ENCODE measurements at places on chromosomes 12 and 14. TPM values are rescaled to one million over a fixed set of nuclear protein-coding genes. Genes with fewer than 3 reads are reported as not detected.
A peak's percentile ranks its signal among the peaks of the same experiment; 100 is the strongest.

Gene PRH2
- 0.28 TPM for total RNA-seq

- H3K27me3 ChIP-seq, result no peaks in the 10 kb centered on the region
- no peak overlapping the region for H3K4me3 ChIP-seq
- no peak for DNase-seq
- no peaks in the 10 kb centered on the region for H3K36me3 ChIP-seq
- no peaks in the 10 kb centered on the region for H3K4me1 ChIP-seq
- no peak overlapping the region for H3K27ac ChIP-seq
These were observed 9.2 kb downstream of the ASCL4 start for GRCh38 chr12:107783406-107784376.

GRCh38 chr12:65941388-65941787 lies 117.1 kb downstream of the HMGA2 start:
- peak; percentile 95 for DNase-seq
- H3K27me3 ChIP-seq, result no peaks in the 10 kb centered on the region
- H3K4me1 ChIP-seq, result peaks cover 33% of the 10 kb centered on the region
- H3K36me3 ChIP-seq, result no peaks in the 10 kb centered on the region
- H3K4me3 ChIP-seq, result peak overlapping the region; percentile 27

GRCh38 chr12:128483526-128484255 lies 216.7 kb downstream of the TMEM132C start:
- no peak overlapping the region for H3K4me3 ChIP-seq
- H3K27ac ChIP-seq, result no peak overlapping the region
- no peaks in the 10 kb centered on the region for H3K4me1 ChIP-seq
- H3K36me3 ChIP-seq, result no peaks in the 10 kb centered on the region

DNA sequence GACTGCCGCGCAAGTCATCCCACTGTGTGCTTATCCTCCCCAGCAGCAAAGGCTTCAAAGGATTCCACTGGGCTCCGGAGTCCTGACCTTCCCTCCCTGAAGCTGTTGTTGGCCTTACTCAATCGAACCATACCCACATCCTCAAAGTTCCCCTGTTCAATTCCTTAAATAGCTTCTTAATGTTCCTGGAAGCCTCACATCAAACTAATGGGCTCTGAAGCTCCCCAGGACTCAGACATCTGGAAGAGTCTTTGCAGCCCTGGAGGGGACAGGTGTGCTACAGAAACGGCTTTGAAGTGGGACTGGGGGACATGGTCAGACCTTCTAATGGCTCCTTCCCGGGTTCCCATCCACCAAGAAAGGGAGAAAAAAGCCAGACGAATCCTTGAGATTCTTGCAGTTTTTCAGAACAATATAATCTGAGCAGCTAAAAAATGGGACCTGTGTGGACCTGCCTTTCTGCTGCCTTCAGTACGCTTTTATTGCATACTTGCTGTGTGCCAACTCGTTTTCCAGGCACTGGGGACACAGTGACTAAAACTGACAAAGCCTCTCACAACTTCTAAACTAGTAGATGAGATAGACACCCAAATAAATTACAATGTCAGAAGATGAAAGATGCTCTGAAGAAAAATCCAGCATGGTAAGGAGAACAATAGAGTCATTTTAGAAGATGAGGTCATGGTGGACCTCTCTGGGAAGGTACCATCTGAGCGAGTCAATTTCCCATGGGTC lies 204.5 kb downstream of the MON2 start:
- no peaks in the 10 kb centered on the region for H3K36me3 ChIP-seq
- no peak for DNase-seq
- no peaks in the 10 kb centered on the region for H3K4me1 ChIP-seq
- H3K27ac ChIP-seq, result no peak overlapping the region
- peaks cover 7% of the 10 kb centered on the region for H3K27me3 ChIP-seq

- no peak overlapping the region for H3K27ac ChIP-seq
- no peaks in the 10 kb centered on the region for H3K4me1 ChIP-seq
- H3K4me3 ChIP-seq, result no peak overlapping the region
- no peak for DNase-seq
These were observed 171.7 kb downstream of the SLC41A2 start for GRCh38 chr12:104786352-104786751.

DNA sequence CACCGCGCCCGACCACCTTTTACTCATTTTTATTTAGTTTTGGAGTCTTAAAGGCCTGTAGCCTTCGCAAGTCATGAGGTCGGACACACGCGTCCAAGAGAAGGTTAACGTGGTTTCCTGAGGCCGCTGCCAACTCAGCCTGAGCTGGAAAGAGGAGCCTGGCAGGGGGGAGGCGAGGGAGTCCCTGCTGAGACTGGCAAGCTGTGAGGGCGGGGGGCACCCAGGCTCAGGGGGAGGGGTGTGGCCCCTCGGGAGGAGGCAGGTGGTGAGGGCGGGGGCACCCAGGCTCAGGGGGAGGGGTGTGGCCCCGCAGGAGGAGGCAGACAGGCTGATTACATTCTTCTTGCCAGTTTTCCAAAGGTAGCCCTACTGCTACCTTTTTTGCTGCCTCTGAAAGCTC lies 143.2 kb downstream of the PIWIL1 start:
- no peak for DNase-seq
- no peaks in the 10 kb centered on the region for H3K27me3 ChIP-seq
- H3K27ac ChIP-seq, result no peak overlapping the region
- H3K36me3 ChIP-seq, result no peaks in the 10 kb centered on the region

Gene E2F7
- 10.3 TPM for total RNA-seq

DNA sequence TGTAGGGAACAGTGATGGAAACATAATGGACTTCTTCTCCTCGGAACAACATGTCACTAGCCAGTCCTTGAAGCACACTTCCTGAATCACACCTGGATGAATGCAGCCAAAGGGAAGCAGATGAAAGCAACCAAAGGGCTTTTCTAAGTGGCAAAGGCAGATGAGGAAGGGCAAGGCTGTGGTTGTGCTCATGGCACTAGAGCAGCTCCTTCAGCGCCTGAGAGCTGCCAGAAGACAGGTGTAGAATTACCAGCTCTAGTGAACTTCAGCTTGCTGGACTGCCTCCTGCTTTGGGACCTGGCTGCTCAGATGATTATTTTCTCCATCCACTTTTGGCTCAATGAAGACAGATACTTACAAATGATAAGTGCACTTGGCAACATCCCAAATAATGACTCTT lies 1372.1 kb upstream of the SEL1L start:
- no peaks in the 10 kb centered on the region for H3K36me3 ChIP-seq
- no peaks in the 10 kb centered on the region for H3K4me1 ChIP-seq
- H3K27ac ChIP-seq, result no peak overlapping the region
- no peak overlapping the region for H3K4me3 ChIP-seq
- H3K27me3 ChIP-seq, result no peaks in the 10 kb centered on the region

Gene KRT83
- not detected for total RNA-seq

DNA sequence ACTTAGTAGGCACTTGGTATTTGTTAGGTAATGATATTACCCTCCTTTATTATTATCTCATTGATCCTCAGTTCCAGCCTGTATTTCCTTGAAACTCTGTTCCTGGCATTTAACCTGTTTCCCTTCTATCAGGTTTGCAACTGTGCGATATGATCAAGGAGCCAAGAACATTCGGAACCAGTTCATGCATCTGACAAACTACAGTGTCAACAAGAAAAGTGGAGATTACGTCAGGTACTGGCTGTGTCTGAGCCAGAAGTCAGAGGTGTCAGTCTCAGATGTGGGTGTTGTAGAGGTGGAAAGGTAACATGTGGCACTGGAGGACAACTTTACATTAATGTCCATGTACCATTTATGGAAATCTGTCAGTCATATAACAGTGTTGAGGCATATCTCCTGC lies 56.7 kb downstream of the TTLL5 start:
- no peak overlapping the region for H3K27ac ChIP-seq
- no peak overlapping the region for H3K4me3 ChIP-seq
- H3K36me3 ChIP-seq, result peaks cover 8% of the 10 kb centered on the region
- peaks cover 26% of the 10 kb centered on the region for H3K27me3 ChIP-seq
- H3K4me1 ChIP-seq, result peaks cover 8% of the 10 kb centered on the region
- no peak for DNase-seq

DNA sequence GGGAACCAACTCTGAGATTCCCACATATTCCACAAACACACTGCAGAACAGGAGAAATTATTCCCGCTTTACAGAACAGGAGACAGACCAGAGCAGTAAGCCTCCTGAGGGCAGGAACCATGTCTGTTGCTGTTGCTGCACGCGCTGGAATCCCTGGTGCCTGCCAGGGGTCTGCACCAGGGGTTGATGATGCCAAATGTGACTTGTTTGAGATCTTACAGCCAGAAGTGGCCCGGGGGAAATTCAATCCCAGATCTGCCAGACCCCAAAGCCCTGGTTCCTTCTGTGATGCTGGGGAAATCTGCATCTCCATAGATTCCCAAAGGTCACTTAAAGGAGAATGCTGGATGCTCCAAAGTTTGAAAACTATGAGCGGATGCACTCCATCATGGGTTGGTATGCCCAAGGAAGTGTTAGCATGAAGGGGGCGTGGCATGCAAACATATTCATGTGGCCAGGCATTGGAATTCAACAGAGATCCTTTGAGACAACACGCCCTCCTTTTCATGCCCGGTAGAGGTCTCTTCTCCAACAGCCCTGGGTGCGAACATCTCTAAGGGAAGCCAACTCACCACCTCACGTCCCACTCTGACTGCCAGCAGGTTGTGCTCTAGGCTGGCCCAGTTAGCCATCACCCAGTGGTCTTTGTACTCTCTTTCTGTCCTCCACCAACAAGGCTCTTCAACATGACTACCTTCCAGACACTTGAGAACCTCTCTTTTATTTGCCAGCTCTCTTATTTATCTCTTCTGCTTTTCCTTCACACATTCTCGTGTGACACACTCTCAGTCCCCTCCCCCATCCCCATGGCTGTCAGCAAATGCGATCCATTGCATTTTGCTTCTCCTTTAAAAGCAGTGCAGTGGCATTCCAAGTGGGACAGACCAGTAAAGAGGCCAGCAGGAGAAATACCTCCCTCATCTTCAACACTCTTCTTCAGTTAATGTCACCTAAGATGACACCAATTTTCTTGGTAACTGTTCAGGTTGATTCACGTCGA lies 131.3 kb downstream of the ZFP36L1 start:
- no peaks in the 10 kb centered on the region for H3K36me3 ChIP-seq
- H3K4me3 ChIP-seq, result no peak overlapping the region
- peaks cover 32% of the 10 kb centered on the region for H3K4me1 ChIP-seq
- H3K27ac ChIP-seq, result no peak overlapping the region
- no peak for DNase-seq
- H3K27me3 ChIP-seq, result no peaks in the 10 kb centered on the region

GRCh38 chr14:102437997-102438915 lies 71.3 kb downstream of the ANKRD9 start:
- no peaks in the 10 kb centered on the region for H3K27me3 ChIP-seq
- no peak overlapping the region for H3K27ac ChIP-seq
- H3K4me1 ChIP-seq, result no peaks in the 10 kb centered on the region
- peak; percentile 75 for DNase-seq
- peaks cover 26% of the 10 kb centered on the region for H3K36me3 ChIP-seq

DNA sequence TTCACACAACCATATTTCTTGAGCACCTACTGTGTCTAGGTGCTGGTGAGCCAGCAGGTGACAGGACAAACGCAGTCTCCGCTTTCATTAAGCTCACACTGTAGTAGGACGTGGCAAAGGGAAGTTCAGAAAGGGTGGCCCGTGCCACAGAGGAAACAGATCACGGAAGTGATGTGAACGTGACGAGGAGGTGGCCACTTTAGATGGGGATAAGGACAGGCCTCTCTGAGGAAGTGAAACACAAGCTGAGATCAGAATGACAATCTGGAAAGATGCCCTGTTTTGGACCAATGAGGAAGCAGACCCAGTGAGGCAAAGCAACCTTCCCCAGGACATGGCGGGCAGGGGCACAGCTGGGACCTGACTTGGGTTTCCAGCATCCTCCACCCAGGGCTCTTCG lies 127.4 kb upstream of the PRMT8 start:
- H3K36me3 ChIP-seq, result no peaks in the 10 kb centered on the region
- no peak overlapping the region for H3K4me3 ChIP-seq
- no peaks in the 10 kb centered on the region for H3K4me1 ChIP-seq
- no peak overlapping the region for H3K27ac ChIP-seq
- no peak for DNase-seq

GRCh38 chr12:120762086-120762485 lies 36.5 kb downstream of the ACADS start:
- H3K4me3 ChIP-seq, result no peak overlapping the region
- H3K27me3 ChIP-seq, result no peaks in the 10 kb centered on the region
- H3K27ac ChIP-seq, result no peak overlapping the region
- H3K4me1 ChIP-seq, result no peaks in the 10 kb centered on the region

Data from IMR-90 (cell line).